Naive thymus-derived CD4-positive, alpha-beta T cell (primary cell): ENCODE measurements at places on chromosomes 5 and 9.

DNA sequence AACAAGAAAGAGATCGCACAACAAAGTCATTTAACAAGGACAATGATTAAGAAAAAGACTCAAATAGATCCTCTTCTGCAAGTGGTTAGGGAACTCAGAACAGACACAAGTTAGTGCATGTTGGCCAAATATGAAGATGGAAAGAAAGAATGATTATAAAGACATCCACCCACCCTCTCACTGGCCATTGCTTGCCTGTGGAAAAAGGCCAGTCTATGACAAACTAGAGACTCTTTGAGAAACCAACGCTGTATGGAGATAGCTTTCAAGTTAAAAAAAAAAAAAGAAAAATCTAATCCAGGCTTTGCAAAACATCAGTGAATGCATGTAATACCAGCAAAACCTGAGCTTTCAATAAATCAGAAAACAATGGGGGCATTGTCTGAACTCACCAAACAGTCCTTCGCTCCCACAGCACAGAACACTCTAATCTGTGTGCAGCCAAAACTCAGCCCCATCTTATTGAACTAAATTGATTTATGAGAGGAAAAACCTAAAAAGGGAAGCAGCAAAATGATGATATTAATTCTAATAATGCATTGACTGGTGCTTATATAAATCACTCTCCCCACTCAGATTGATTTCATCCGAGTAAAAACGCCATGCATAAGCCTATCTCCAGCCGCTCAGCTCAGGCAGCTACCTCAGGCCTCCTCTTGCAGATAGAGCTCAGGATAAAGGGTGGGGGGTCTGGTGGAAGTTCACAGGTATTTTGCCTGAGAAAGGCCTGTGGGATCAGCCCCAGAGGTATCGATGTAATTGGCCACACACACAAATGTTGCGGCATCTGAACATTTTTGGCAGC, 547.1 kb downstream of the CCDC171 start:
- no peaks in the 10 kb centered on the region for H3K4me1 ChIP-seq
- no peak overlapping the region for H3K4me3 ChIP-seq
- H3K27me3 ChIP-seq: no peaks in the 10 kb centered on the region
- no peak for DNase-seq
- no peaks in the 10 kb centered on the region for H3K36me3 ChIP-seq

DNA sequence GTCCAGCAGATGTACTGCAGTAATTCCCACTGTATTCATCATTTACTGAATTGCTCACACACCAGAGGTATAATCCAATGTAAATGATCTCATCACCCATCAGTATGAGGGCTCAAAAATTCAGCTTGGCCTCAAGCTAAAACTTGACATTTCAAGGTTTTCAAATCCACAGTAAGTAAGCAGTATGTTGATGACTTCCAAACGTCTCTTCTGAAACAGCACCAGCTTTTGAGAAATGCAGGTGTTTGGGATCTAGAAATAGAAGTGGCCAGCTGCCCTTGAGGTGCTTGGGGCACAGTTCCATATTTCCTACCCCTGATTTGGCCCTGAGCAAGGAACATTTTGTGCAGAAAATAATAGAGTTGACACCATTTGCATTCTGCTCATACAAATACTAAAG, 388.0 kb upstream of the TUSC1 start:
- H3K4me3 ChIP-seq: no peak overlapping the region
- no peak overlapping the region for H3K27ac ChIP-seq
- no peaks in the 10 kb centered on the region for H3K36me3 ChIP-seq
- no peaks in the 10 kb centered on the region for H3K4me1 ChIP-seq
- no peaks in the 10 kb centered on the region for H3K27me3 ChIP-seq

DNA sequence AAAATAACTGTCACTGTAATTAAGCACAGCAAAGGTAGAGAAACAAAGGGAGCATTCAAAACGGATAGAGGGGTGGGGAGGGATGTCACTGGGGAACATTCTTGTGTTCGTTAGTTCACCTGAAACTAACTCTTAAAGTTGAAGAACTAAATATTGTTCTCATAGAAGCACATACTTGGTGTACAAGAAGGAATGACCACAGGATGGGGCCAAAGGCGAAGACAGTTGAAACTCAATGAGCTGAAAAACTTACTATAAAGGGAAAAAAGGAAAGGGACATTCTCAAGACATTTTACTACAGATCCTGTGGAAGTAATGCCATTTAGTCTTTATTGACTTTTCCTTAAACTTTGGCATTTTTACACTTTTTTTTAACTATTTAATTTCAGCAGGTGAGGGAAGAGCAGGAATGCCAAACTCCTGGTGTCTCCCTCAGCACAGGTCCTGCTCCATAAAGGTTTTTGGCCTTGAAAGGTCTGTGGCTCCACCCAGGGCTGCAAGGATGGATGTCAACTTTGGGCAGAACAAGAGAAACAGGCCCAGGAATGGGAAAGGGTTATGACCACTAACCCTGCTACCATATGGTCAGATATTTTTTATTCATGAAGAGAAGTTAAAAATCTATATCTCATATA, 197.6 kb upstream of the RASA1 start:
- DNase-seq: no peak
- H3K36me3 ChIP-seq: no peaks in the 10 kb centered on the region
- H3K27ac ChIP-seq: no peak overlapping the region
- H3K4me3 ChIP-seq: no peak overlapping the region
- H3K4me1 ChIP-seq: peaks cover 24% of the 10 kb centered on the region
- H3K27me3 ChIP-seq: no peaks in the 10 kb centered on the region

DNA sequence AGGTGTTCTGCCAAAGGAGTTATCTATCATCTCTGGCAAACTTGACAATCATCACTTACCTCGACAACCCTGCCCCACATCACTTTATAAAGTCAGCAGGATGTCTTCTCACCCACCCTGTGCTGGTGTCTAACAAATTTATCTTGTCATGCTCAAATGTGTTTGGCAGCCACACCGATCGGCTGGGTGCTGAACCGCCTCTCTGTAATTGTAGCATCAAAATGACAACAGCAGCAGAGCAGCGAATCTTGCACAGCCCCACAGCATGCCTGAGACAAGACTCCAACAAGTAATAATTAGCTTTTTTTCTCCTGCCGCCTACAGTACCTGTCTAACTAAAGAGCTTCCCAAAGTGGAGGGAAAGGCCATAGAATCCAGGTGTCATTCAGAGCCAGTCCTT, 176.2 kb downstream of the NR3C1 start:
- H3K36me3 ChIP-seq: no peaks in the 10 kb centered on the region
- no peak for DNase-seq
- no peaks in the 10 kb centered on the region for H3K27me3 ChIP-seq
- H3K4me3 ChIP-seq: no peak overlapping the region
- H3K4me1 ChIP-seq: peaks cover 11% of the 10 kb centered on the region

- DNase-seq: no peak
- peaks cover 9% of the 10 kb centered on the region for H3K4me1 ChIP-seq
- H3K27ac ChIP-seq: peak overlapping the region; percentile 21
- no peaks in the 10 kb centered on the region for H3K27me3 ChIP-seq
Observed at GRCh38 chr5:177472460-177473442, 683 bp downstream of the DBN1 start.

DNA sequence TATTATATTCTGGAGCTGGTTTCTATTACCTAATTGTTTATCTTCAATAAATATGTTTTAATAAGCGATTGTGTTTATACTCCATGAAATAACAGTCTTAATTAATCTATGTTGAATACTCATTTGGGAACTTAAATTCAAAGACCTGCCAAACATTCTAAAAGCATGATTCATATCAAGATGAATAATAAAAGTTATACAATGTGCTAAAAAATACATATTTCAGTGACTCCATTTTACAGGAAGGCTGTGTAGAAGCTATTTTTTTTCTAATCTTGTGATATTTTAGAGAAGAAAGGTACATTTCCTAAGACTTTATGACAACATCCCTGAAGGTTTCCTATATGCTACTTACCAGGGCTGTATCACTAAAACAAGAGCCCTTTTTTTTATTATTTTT, 417.9 kb downstream of the NFIB start:
- H3K27me3 ChIP-seq: no peaks in the 10 kb centered on the region
- H3K4me3 ChIP-seq: no peak overlapping the region
- no peaks in the 10 kb centered on the region for H3K36me3 ChIP-seq
- H3K4me1 ChIP-seq: no peaks in the 10 kb centered on the region
- no peak for DNase-seq

DNA sequence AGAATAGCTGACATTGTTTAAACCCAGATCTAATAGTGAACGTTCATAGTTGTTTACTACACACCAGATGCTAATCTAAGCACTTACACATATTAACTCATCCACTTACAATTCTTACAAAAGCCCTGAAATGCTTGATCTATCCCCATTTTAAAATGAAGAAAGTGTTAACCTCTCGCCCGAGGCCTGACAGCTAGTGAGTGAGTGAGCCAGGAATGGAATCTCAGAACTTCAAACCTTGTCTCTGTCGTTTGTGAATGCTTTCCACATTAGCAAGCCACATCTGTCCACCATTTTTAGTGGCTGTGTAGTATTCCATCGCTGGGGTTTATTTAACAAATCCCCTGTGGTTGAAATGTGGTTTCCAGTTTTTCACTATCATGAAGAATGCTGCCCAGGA, 24.9 kb upstream of the NEURL1B start:
- no peak overlapping the region for H3K27ac ChIP-seq
- no peaks in the 10 kb centered on the region for H3K4me1 ChIP-seq
- no peaks in the 10 kb centered on the region for H3K36me3 ChIP-seq
- no peaks in the 10 kb centered on the region for H3K27me3 ChIP-seq
- DNase-seq: no peak
- H3K4me3 ChIP-seq: no peak overlapping the region

- no peak overlapping the region for H3K27ac ChIP-seq
- H3K27me3 ChIP-seq: no peaks in the 10 kb centered on the region
- no peaks in the 10 kb centered on the region for H3K36me3 ChIP-seq
- no peaks in the 10 kb centered on the region for H3K4me1 ChIP-seq
Observed at GRCh38 chr5:168076561-168076991, 214.9 kb upstream of the WWC1 start.

- no peak for DNase-seq
- no peaks in the 10 kb centered on the region for H3K4me1 ChIP-seq
- no peak overlapping the region for H3K27ac ChIP-seq
- no peaks in the 10 kb centered on the region for H3K36me3 ChIP-seq
- no peaks in the 10 kb centered on the region for H3K27me3 ChIP-seq
Observed at GRCh38 chr9:80004714-80005113, 432.9 kb downstream of the TLE4 start.
